Fibroblast of the aortic adventitia (primary cell): ENCODE measurements at places on chromosomes 7 and 10.

- peak; percentile 92 for DNase-seq
Observed at GRCh38 chr7:108358553-108358952, 97.7 kb downstream of the NRCAM start.

- no peak for DNase-seq
Observed at GRCh38 chr7:26547156-26547555, 255.5 kb downstream of the SNX10 start.

GRCh38 chr10:24849051-24849450 is 103.4 kb downstream of the PRTFDC1 start:
- no peak for DNase-seq

- DNase-seq = no peak
Observed at GRCh38 chr10:105259201-105259600, 618.1 kb downstream of the SORCS3 start.

DNA sequence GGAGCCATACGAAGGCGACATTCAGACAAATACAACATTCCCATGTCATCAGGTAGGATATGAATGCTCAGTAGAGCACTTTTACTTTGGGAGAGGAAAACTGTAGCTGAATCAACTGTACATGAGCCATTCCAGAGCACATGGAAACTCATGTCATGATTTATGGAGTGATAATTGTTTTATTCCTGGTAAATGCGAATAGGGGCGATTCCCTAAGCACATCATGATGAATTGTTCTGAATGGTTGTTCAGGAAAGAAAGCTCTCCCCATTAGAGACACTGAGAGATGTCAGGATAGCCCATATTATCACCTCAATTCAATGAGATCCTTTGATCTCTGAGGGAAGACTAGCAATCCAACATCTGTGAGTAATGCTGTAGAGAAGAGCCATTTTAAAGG is 243.6 kb downstream of the FOXP2 start:
- no peak for DNase-seq

- peak; percentile 65 for DNase-seq
Observed at GRCh38 chr7:37915438-37915837, 1.2 kb downstream of the SFRP4 start.

DNA sequence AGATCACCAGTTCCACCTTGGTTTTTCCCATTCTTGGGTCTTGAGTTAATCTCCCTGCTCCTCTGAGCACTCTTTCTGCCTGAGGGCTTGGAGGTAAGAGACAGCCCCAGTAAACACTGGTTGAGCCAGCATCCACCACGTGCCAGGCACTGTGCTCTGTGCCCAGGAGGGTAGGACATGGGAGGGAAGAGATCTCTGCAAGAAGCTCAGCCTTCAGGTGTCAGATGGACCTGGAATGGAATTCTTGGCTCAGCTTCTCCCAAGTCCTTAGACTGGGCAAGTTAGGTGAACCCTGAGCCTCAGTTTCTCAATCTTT is 2.5 kb downstream of the ZYX start:
- DNase-seq = no peak

DNA sequence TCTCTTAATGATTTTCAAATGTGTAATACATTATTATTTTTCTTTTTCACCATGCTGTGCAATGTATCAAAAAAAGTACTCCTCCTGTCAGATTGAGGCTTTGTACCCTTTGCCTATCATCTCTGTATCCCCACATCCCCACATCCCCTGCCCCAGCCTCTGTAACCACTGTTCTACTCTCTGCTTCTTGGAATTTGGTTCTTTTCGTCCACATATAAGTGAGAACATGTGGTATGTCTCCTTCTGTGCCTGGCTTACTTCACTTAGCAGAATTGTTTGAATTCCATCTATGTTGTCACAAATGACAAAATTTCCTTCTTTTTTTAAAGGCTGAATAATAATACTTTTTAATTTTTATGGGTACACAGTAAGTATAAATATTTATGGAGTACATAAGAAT is 13.8 kb downstream of the TAF3 start:
- no peak for DNase-seq

DNA sequence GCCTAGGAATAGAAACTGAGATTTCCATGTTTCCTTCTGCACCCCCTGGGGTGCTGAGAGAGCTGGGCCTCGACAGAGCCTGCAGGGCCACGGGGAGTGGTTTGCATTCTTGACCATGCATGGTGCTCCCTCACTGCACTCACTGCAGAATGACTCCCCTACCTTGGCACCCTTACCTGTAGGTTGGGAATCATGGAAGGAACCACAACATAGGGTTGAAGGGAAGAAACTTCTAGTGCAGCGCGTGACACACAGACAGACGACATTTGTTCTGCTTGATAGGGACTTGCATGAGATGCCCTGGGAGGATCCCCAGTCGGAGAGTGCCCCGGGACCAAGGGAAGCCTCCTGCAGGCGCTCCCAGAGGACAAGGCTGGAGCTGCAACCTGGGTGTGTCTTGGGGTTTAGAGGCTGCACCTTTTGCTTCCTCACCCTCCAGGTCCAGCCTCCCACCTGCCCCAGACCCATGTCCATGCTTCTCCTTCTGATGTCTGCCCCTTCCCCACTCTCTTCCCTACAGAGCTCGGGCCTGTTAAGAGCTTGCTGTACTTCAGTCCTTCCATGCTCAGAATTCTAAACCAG is 245.2 kb downstream of the ABCA13 start:
- no peak for DNase-seq

DNA sequence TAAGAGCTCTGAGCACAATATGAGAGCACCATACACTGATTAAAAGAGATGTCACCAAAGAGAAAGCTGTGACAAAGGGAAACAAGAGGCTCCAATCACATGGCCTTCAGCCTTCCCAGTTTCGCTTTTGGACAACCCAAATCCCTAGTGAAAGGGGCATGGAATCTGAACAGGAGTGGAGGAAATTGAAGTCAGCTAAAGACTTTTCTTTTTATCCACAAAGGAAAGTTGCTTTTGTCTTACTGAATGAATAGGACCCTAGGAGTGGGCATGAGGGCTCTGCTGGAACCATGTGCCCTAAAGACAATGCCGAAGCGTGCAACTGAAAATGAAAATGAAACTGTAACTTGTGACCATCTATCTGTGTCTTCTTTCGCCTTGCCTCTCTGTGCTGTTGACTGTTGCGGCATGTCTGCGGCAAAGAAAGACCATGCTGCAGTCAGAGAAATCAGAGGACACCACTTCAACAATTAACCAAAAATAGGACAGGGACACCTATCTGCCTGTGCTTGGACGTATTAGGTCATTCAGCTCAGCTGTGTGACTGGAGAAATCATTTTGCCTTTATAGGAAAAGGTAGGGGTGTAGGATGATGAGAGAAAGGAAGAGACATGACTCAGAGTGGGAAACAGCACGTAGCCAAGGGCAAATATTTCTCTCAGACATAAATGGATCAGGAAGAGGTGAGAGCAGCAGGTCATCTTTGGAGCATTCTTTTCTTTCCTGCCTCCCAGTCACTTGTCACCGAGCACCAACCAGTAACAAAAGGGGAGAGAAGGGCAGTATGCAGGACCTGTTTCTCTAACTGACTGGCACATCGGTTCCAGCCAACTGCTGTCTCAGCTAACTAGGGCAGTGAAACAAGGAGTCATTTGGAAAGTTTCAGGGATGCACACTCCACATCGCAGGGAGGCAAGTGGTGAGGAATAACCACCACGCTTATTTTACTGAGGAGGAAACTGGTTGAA is 12.3 kb downstream of the CAV2 start:
- DNase-seq = no peak

DNA sequence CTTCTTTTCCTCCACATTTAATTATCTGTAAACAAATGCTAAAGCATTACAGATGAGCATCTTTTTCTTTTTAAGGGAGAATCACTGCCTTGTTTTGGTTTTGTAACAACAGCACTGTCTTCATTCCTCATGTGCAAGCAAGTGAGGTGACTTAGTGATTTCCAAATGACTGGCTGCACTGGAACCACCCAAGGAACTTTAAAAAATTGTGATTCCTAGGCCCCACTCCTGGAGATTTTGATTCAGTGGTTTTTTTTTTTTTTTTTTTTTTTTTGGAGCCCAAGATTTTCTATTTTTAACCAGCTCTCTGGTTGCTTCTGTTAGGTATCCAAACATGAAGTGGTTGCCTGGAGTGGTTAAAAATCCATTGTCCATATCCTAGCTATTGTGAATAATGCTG is 176.2 kb downstream of the LRMDA start:
- DNase-seq = no peak

DNA sequence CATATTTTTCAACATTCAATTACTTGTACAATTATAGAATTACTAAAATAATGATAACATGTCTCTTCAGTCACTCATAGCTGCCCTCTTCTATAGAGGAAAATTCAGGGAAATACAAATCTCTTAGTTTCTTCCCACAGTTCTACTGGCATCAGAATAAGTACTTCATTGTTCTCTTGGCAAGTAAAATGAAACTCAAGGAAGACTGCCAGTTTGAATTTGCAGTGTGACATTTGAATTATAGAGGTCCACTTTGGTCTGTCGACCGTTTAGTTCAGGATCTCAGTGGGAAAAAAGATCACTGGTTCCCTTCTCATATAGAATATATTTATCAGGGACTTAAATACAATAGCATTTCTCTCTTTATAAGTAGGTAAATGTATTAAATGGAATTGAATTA is 114.5 kb downstream of the PON1 start:
- no peak for DNase-seq

GRCh38 chr10:95525033-95525418 is 36.1 kb downstream of the SORBS1 start:
- no peak for DNase-seq

- DNase-seq = peak; percentile 8
Observed at GRCh38 chr7:92295391-92295790, 49.6 kb downstream of the ANKIB1 start.

DNA sequence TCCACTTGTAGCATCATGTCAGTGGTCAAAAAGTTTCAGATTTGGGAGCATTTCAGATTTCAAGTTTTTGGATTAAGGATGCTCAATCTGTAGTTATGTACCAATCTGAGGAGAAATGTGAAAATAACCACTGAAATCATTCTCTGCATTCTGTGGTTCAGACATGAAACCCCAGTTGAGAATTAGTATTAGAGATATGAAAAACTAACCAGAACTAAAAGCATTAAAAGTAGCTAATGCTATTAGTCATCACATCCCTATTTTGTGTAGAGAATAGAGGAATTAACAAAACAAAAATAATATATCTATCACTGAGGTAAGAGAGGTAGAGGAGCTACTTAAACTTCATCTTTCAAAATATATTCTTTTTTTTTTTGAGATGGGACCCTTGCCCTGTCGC is 28.0 kb downstream of the MICU1 start:
- DNase-seq = peak; percentile 17

DNA sequence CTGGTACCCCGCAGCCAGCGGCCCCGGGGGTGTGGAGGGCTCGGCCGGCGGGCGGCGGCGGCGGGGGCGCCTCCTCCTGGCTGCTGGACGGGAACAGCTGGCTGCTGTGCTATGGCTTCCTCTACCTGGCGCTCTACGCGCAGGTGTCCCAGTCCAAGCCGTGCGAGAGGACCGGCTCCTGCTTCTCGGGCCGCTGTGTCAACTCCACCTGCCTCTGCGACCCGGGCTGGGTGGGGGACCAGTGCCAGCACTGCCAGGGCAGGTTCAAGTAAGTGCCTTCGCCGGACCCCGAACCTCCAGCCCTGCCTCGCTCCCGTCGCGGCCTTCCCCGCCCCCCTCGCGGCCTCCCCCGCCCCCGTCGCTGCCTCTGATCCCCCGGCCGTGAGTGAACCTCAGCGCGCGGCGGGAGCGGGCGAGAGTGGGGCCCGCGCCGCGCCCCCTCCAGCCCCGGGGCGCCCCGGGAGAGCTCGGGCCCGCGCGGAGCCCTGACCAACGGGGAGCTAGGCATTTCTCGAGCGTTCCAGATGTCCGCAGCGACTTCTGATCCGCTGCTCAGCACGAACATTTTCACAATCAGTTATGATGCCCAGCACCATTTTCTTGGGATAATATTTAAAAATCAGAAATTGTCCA is 727 bp downstream of the ATRNL1 start:
- no peak for DNase-seq

DNA sequence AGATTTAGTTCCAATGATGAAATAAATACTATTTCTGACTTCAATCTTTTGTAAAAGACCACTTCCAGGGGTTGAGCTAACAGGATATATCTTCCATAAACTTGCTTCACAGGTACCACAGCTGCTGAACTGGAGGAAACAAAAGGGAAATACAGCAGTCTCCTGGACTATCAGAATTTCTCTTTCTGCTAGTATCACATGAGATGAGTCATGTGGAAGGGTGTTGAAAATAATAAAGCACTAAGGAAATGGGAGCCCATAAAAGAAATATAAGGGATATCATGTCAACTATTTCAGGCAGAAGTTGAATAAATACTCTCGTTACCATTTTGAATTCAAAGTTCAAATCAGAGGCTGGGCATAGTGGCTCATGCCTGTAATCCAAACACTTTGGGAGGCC is 250.3 kb upstream of the NFE2L3 start:
- no peak for DNase-seq

DNA sequence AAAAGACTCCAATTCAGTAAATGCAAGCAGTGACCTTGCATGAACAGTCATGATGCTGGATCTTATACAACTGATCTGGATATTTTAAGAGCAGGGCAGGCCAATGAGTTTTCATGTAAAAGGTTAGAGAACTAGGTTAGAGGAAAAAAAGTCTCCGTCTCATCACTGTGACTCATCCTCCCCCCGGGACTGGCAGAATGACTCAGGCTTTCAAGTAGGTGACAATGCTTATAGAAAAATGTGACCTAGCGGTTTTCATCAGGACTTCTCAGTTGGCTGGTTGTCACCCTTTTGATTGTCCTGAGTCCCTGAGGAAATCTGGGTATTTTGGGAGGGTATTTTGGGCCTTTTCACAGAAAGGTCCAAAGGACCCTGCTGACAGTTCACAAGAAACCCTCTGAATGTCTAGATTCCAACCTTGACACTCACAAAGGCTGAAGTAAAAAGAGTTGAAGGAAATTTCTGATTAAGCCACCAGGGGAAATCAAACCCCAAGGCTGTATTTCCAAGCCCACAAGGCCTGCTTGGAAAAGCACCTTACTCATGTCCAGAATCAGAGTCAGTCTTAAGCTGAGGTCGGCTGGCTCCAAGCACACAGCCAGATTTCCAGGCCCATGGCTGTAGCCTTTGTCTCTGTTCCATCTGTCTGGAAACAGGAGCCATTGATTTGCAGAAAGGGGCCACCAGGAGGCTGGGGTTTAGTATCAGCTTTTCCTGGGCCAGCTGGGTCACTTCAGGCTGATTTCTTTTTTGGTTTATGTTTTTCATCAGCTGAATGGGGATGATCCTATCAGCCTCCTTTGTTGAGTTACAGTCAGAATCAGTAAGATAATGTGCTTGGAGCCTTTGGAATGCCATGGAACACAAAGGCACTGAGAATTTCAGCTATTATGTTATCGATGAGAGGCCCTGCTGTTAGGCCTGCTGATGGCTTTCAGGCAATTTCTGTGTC is 226.4 kb upstream of the HABP2 start:
- peak; percentile 81 for DNase-seq

DNA sequence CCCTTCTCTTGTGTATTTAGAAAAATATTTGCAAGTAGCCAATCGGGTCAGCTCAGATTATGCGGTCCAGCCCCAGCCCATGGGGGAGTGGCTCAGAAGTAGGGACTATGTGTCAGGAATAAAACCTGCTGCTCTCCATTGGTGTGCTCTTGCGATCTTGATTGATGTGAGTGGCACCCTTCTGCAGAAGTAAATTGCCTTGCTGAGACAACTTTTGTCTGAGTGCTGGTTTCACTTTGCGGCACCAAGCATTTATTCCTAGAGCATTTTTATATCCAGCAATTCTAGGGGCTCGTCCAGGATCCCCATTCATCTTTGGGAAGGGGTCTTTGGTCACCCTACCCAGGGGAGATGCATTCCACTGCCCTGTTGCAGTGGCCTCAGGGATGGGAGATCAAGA is 26.1 kb upstream of the FAM221A start:
- DNase-seq = no peak
